Stimulated activated CD4-positive, alpha-beta T cell treated with anti-CD3 and anti-CD28 coated beads, Interleukin-4, amount 100 ng/mL, for 4 hours (primary cell): ENCODE measurements at places on chromosomes 6 and 20.

- DNase-seq: no peak
Observed at GRCh38 chr6:36824253-36824652, 15.0 kb downstream of the CPNE5 start.

DNA sequence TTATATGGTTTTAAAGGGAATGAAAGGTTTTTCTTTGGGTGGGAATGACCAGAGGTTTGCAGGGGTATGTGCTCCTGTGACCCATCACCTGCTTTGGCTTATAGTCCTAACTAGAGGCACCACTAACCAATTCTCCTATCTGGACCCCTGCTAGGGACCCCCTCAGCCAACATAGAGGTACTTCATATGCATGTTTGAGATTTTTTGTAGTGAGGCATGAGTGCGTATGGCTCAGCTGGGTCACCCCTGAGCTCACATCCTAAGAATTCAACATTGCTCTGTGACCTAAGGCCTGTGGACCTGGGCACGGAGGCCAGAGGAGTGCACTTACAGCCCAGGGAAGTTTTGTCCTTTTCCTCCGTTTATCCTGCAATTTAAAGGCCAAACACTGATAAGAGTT lies 68.4 kb upstream of the EEF1E1 start:
- no peak for DNase-seq

DNA sequence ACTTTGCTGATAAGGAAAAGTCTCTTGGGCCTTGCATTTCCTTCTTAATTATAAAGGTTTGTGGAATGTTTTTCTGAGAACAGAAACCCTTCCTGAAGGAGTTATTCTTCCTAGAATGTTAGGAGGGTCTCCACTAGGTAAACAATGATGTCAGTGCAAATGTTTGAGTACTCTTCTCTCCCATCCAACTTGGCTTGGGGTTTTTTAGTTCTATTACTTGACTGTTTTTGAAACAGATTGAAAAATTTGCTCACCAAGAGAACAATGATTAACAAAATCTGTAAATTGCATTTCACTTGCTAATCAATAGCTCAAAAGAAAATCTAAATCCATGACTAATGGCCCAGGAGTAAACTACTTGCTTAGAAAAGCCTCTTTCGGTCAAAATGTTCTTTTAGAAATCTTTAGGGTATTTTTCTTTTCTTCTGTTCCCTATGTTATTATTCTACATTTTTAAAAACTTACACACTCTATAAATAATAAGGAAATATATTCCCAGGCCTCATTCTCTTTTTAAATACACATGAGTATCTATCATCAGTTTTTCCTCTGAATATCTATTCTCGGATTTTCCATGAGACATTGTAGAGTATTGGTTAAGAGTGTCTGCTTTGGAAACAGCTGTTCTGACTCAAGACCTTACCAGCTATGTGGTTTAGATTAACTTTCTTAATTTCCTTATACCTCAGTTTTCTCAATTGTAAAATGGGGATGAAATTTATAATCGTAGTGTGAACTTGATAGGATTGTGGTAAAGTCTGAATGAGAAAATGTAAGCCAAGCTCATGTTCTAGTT lies 234.2 kb upstream of the CITED2 start:
- no peak for DNase-seq

GRCh38 chr6:117469356-117469755 lies 13.1 kb upstream of the DCBLD1 start:
- DNase-seq: no peak

GRCh38 chr6:105193647-105194046 lies 13.8 kb upstream of the POPDC3 start:
- DNase-seq: no peak

DNA sequence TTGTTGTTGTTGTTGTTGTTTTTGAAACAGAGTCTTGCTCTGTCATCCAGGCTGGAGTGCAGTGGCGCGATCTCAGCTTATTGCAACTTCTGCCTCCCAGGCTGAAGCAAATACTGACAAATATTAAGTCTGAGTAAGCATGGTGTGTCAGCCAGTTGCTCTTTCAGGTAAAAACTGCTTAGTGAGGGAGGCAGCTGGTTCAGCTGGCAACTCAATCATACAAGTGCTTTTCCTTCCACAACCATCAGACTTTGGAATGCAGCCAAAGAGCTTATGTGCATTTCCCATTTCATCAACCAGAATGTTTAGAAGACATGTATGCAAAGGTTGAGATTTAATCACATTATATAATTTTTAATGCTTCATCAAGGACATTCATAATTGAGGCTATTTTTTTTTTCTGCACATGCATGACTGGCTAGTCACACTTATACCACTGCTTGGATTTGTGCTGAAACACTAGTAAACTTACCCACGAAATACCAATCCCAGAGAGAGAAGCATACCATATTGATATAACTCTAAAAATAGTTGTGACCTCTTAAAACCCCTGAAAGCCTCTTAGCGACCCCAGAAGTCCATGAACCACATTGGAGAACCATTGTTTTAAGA lies 56.0 kb downstream of the CLIC5 start:
- DNase-seq: no peak

- DNase-seq: no peak
Observed at GRCh38 chr6:142387997-142388815, 86.4 kb downstream of the ADGRG6 start.

- no peak for DNase-seq
Observed at GRCh38 chr6:142613981-142614380, 312.2 kb downstream of the ADGRG6 start.

GRCh38 chr20:17530716-17531664 lies at the start of gene BFSP1:
TSS of gene BFSP1 (minus strand) at chr20:17531379. CDS start at chr20:17531329, 50 bp downstream.
- DNase-seq: peak; percentile 39

DNA sequence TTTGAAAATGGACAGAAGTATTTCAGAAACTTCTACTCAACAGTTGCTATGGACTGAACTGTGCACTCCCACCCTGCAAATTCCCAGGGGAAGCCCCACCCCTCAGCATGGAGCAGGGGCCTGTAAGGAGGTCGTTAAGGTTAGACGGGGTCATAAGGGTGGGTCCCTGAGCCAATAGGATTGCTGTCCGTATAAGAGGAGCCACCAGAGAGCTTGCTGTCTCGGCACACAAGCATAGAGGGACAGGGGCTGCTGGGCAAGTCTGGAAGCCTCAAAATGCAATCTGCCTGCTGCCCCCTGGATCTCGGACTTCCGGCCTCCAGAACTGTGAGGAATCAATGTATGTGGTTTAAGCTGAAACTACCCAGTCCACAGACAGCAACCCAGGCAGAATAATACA lies 37.4 kb upstream of the AFDN start:
- DNase-seq: no peak

GRCh38 chr20:52744441-52744840 lies 227.7 kb upstream of the TSHZ2 start:
- no peak for DNase-seq

GRCh38 chr6:91447530-91448254 lies 860.8 kb upstream of the MAP3K7 start:
- DNase-seq: no peak

DNA sequence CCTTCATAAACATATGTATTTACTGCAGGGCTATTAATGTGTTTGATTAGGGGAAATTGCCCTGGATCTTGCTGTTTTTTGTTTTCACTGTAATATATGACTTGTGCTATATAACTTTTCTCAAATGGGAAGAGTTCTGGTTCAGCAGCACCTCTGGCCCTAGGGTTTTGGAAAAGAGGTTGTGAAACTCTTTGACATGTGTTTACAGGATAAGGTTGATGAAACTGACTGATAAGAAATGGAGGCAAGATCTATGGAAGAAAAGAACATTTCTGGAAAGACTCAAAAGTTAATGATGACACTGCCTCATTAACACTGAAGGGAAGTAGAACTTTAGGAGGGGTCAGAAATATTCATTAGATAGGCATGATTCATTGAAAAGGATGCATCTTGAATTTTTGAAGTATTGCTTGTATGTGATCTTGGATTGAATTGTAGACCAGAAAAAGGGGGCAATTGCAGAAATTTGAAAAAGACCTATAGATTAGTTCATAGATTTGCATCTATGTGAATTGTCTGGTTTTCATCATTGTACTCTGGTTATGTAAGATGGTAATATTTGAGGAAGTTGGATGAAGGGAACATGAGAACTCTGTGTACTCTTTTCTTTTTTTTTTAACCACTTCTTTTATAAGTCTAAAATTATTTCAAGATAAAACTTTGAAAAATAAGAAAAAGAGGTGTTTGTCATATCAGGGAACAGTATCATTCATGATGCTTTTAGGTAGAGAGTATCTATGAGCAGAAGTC lies 54.0 kb downstream of the UTRN start:
- no peak for DNase-seq

- DNase-seq: no peak
Observed at GRCh38 chr6:138522611-138523010, 23.3 kb upstream of the NHSL1 start.

DNA sequence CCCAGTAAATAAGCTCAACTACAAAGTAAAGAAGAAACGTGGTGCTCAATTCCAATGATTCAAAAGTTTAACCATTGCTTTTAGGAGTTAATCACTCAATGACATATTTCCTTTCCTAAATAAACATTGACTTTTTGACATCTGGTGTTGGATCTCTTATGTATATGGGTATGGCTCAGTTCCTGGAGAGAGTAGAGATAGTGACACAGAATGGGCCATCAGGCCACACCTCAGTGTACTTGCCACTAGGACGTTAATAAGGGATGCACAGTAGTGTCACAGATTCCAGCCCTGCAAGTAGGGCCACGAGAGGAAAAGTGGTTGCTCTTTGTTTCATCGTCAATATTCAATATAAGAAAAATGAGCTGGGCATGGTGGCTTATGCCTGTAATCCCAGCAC lies 48.9 kb upstream of the TXNDC5 start:
- DNase-seq: no peak

DNA sequence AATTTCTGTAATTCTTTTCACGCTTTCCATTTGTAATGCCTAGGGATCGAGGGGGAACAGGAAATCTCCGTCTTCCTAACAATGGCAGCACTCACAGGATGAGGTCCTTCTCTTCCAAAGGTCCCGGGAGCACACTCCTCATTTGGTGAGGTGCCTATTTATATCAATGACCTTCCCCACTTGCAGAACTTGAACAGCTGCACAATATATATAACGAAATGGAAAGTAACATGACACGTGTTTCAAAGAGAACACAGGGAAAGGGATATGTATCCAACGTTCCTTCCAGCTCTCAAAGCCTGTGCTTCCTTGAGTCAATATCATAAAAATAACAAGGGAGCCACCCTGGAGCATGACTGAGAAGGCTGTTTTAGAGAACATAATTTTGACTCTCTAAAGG lies 78.6 kb upstream of the RBM24 start:
- no peak for DNase-seq

DNA sequence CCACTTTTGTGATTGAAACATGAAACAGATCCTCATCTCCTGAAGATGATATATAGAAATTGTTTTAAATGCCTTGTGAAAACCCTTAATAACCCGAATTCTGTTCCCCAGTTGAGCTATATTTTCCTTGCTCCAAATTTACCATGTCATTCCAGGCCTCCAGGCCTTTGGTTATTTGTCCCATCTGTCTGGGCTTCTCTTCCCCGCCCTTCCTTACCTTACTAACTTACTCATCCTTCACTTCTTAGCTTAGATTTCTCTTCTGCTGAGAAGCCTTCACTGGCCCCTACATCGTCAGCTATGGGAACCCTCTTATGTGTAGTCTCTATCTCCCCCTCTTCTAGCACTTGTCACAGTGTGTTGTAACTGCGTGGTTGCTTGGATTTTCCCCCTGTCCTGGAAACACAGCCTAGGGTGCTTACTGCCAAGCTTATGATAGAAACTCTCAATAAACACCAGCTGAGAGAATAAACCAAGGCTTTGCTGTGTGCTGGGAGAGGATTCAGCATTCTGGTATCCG lies 68.6 kb downstream of the SGK1 start:
- DNase-seq: no peak

DNA sequence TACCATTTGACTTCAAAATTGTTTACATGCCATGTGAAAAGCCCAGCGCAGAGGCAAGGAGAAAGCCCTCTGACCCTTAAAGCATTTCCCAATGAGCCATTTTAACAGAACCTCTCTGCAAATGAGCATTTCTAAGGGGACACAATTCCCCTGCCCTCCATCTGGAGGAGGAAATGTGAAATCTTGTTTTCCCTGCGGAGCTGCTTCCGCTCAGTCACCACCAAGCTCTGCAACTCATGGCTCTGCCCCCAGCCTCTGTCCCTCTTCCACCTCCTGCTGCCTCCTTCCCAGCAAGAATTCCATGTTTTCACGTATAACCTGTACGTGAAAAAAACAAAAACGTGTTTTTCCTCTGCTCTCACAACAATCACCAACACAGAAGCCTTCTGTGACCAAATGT lies 12.3 kb downstream of the RIN2 start:
- DNase-seq: no peak

- DNase-seq: no peak
Observed at GRCh38 chr6:11989386-11989785, 22.7 kb upstream of the HIVEP1 start.

DNA sequence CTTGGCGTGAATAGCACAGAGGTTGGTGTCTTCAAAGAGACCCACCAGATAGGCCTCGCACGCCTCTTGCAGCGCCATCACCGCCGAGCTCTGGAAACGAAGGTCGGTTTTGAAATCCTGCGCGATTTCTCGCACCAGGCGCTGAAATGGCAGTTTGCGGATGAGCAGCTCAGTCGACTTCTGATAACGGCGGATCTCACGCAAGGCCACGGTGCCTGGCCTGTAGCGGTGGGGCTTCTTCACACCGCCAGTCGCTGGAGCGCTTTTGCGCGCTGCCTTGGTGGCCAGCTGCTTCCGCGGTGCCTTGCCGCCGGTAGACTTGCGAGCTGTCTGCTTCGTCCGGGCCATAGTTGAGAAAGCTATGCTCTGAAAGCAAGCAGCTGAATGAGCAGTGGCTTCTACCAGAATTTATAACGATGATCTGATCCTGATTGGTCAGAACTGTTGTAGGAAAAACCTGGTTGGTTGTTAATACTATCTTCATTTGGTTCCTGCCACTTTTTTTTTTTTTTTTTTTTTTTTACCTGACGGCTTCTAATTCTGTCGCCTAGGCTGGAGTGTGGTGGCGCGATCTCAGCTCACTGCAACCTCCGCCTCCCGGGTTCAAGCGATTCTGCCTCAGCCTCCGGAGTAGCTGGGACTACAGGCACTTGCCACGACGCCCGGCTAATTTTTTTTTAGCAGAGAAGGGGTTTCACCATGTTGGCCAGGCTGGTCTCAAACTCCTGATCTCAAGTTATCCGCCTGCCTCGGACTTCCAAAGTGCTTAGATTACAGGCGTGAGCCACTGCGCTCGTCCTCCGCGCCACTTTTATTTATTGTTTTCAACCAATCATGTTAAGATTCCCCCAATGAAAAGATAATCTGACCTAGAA lies 21.5 kb downstream of the OR2B2 start:
- peak; percentile 39 for DNase-seq

DNA sequence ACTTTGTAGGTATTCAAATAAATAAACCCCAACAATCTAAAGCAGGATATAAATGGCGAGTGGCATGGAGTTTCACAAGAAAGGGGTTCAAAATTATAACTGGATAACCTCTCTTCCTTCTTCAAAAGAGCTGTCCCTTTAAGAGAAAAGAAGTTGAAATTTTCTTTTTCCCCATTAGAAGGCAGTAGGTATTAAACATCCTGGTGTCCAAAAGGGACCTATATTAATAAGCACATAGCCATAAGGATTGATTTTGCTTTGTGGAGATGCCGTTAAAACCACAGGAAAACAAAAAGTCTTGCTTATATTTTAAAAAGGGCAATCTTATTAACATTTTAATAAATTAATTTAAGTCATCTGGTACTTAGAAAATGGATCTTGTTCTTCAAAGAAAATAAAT lies 76.5 kb downstream of the LYRM4 start:
- no peak for DNase-seq
